ENCODE measurements at places on chromosomes 2 and 18.

- no peak for DNase-seq
Measured at GRCh38 chr2:172462849-172463381, 35.5 kb downstream of the ITGA6 start.

- no peak for DNase-seq
Measured at GRCh38 chr2:193463011-193463410, 1268.3 kb upstream of the TMEFF2 start.

DNA sequence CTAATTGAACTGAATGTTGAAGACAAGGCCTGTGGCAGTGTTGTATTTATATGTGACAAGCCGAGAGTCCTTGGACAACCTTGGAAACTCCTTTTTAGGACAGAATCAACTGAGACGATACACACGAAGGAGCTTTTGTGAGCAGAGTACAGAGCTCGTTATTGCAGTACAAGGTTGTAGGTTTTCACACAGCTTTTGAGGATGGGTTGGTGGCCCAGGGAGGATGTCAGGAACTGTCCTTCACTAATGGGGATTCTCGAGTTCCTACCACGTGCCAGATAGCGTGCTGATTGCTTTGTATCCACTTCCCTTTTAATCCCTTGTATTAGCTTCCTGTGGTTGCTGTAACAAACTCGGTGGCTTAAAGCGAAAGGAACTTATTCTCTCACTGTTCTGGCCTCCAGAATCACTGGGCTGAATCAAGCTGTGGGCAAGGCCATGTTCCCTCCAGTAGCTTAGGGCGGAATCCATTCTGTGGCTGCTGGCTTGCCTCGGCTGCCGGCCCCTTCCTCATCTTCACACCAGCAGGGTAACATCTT lies 20.2 kb downstream of the INPP4A start:
- DNase-seq: no peak

DNA sequence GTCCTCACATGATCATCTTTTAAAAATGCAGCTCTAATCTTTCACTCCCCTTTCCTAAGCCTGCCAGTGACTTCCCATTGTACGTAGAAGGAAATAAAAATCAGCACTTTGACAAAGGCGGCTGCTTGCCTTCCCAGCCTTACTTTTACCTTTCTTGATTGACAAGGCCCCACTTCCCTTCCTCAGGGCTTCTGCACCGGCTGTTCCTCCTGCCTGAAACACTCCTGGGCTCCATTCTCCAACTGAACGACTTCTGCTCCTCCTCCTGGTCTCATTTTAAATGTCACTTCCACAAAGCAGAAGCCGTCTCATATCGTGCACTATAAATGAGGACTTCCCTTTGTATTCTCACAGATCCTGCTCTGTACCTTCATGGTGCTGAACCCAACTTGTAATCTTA lies 56.1 kb downstream of the OSBPL6 start:
- no peak for DNase-seq
